ENCODE measurements at places on chromosomes 1 and 21.

GRCh38 chr1:178092878-178093493, 918 bp upstream of the RASAL2 start:
- DNase-seq: peak; percentile 48

- no peak for DNase-seq
Measured at GRCh38 chr1:92990828-92991227, 29.6 kb upstream of the DIPK1A start.

- no peak for DNase-seq
Measured at GRCh38 chr1:225931270-225932136, 7.5 kb upstream of the PYCR2 start.

DNA sequence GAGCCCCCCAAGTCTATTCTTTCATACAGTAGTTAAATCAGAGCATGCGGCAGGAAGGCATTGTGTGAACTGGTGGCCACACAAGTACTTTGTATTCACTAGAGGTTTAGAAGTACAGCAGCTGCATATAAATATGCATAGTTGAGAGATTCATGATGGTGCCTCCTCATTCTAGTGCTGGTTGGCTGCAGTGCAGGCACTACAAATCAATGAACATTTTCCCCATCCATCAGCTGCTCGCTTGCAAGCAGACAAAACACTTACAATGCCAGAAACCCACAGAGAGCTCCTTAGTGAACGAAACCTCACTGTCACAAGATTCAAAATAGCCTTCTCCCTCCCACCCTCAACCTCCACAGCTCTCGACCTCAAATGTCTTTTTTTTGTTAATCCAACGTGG, 726.2 kb downstream of the USP25 start:
- DNase-seq: peak; percentile 17

GRCh38 chr1:119631433-119632102, 16.5 kb downstream of the ZNF697 start:
- peak; percentile 10 for DNase-seq

DNA sequence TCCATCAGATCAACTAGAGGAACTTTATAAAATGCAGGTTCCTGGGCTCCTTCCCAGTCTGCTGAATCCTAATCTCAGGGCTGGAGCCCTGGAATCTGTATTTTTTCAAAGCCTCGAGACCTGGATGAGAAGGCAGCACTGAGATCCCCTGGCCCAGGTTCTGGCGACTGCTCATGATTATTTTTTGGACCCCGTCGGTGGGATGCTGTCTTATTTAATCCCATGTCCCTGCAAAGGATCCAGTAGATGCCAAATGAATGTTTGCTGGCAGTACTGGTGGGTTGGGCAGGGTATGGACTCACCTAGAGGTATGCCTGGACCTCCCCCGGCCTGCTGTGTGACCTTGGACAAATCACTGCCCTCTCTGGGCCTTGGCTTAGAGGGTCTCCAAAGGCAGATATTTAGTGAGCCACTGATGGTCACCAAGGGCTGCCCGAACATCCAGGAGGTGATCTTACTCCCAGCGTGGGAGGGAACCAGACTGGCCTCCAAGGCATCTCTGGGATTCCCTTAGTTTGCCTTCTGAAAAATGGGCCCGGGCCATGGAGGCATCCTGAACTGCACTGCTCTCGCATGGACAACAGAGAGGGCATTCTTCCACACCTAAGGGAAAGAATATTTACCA, 91.6 kb upstream of the RUNX3 start:
- no peak for DNase-seq

DNA sequence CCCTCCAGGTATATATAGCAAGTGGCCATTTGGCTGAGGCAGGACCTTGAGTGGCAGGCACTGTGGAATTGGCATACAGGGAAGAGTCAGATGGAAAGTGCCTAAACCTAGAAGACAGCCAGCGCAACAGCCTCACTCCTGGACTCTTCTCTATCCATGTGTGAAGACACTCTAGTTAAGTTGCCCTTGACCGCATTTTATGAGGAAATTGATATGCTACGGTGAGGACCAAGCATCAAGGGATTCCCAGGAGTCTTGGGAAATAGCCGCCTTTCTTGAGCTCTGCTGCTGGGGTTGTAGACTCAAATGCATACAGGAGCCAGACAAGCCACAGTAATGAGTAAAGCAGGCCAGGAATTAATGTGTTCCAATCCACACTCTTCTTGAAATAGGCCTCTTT, 145.9 kb upstream of the KAZN start:
- no peak for DNase-seq

All from cerebellar nuclear complex (tissue), 1 donor.